ENCODE measurements at places on chromosomes 16 and 17. TPM values are rescaled to one million over a fixed set of nuclear protein-coding genes. Genes with fewer than 3 reads are reported as not detected.
A peak's percentile ranks its signal among the peaks of the same experiment; 100 is the strongest.

The CLCN7 gene
- 54.8 TPM for total RNA-seq

The KRT33B gene
- total RNA-seq = not detected

GRCh38 chr17:4998027-4998731, 429 bp downstream of the KIF1C start:
- peak; percentile 86 for DNase-seq

DNA sequence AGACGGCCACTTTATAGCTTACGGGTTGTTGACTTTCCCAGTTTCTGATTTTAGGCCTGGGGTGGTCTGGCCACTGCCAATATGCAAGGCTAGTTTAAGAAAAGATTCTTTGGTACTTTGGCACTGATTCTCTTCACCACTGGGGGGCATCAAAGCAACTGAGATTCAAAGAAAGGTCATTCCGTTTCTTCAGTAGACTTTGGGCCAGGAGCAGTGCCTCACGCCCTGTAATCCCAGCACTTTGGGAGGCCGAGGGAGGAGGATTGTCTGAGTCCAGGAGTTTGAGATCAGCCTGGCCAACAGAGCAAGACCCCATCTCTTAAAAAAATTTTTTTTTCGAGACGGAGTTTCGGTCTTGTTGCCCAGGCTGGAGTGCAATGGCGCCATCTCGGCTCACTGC, 53.0 kb downstream of the RPA1 start:
- DNase-seq = no peak

DNA sequence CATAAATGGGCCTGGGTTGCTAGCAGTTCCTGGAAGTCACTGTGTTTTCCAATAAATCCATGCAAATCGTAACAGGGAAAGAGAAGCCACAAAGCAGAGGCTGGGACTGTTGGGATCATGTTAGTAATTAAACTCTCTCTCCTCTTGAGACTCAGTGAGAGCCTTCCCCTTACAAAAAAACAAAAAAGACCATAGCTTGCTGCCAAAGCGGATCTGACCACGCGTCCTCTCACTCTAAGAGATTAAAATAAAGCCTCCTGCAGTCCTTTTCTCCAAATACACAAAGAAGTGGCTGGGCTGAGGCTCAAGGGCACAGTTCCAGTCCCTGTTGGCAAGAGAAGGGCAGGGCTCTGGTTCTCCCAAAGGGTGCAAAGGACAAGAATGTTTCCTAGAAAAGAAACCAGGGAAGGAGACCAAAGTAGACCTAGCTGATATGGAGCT, 38.5 kb downstream of the PIGL start:
- peak; percentile 83 for DNase-seq

- DNase-seq = peak; percentile 95
Observed at GRCh38 chr17:78789663-78790181, 7.6 kb upstream of the CYTH1 start.

- peak; percentile 41 for DNase-seq
Observed at GRCh38 chr16:85062845-85063244, 35.2 kb downstream of the KIAA0513 start.

DNA sequence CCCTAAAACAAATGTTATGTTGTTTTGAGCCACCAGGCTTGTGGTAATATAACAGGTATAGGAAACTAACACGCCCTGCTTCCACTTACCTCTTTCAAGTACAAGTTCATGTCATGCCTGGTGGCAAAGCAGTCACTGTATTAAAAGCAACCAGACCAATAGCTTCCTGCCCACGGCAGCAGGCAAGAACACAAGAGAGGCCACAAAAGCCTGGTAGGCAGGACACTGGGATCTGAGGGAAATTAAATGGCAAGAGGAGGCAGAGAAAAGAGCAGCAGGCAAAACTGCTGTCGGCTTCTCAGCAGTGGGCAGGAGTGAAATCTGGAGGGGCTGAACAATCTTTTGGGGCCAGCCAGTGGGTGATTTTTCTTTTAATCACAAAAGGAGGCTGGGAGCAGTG, 2.2 kb downstream of the CYTH1 start:
- DNase-seq = no peak

DNA sequence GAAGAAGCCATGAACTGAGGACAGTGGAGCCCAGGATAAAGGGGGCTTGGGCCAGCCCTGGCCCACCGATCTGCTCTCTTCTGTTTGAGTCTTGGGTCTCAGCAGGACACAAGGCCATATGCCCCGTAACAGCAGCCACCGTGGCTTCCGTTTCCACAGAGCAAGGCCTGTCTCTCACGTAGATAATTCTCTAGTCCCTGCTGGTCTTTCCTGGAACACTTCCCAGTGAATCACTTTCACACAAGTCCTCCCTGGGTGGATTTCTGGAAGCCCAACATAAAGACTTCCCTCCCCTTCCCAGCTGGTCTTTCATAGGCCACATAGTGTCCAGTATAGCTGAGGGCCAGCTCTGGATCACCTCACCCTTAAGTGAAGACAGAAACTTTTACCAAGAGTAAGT, 19.9 kb upstream of the C16orf78 start:
- DNase-seq = no peak

GRCh38 chr16:85948138-85948509, 49.2 kb downstream of the IRF8 start:
- DNase-seq = no peak

GRCh38 chr17:42514279-42514678, 21.8 kb upstream of the NAGLU start:
- no peak for DNase-seq

- DNase-seq = no peak
Observed at GRCh38 chr16:66372898-66373155, 6.3 kb downstream of the CDH5 start.

- DNase-seq = no peak
Observed at GRCh38 chr17:81646869-81647600, 9.3 kb downstream of the PDE6G start.

Measured in right cardiac atrium (tissue), 5 donors.